Activated CD8-positive, alpha-beta memory T cell treated with anti-CD3 and anti-CD28 coated beads for 36 hours (primary cell): ENCODE measurements at places on chromosomes 5 and 9. TPM values are rescaled to one million over a fixed set of nuclear protein-coding genes. Genes with fewer than 3 reads are reported as not detected.

The GPR151 gene
- not detected for total RNA-seq

The DPP7 gene
- total RNA-seq: 323 TPM

The TPPP gene
- total RNA-seq: 0.21 TPM

The TERT gene
- total RNA-seq: 4.0 TPM

The SLC6A3 gene
- total RNA-seq: 0.08 TPM

The GPX8 gene
- total RNA-seq: not detected

The ATP10B gene
- not detected for total RNA-seq

The HMGCS1 gene
- 93.3 TPM for total RNA-seq

The SGCD gene
- total RNA-seq: 0.02 TPM

The TEX10 gene
- total RNA-seq: 35.3 TPM

The DUSP1 gene
- 7.0 TPM for total RNA-seq

The SLC22A5 gene
- total RNA-seq: 5.7 TPM

The FOXD4 gene
- total RNA-seq: 0.10 TPM

The LCN12 gene
- total RNA-seq: 0.89 TPM

The RAD23B gene
- total RNA-seq: 149 TPM

The SHOC1 gene
- not detected for total RNA-seq

The SLC9A3 gene
- total RNA-seq: 2.6 TPM
